ENCODE measurements at places on chromosomes 6 and 20.

GRCh38 chr6:115362234-115362633, 698.5 kb downstream of the FRK start:
- DNase-seq: no peak

GRCh38 chr20:63130658-63131577, 85.0 kb downstream of the YTHDF1 start:
- DNase-seq: no peak

- DNase-seq: no peak
These were observed 253.7 kb upstream of the SUPT3H start for GRCh38 chr6:45631396-45631795.

GRCh38 chr20:32040142-32040953, 11.7 kb upstream of the HCK start:
- DNase-seq: no peak

GRCh38 chr20:20327746-20328145, 40.2 kb upstream of the INSM1 start:
- DNase-seq: no peak

DNA sequence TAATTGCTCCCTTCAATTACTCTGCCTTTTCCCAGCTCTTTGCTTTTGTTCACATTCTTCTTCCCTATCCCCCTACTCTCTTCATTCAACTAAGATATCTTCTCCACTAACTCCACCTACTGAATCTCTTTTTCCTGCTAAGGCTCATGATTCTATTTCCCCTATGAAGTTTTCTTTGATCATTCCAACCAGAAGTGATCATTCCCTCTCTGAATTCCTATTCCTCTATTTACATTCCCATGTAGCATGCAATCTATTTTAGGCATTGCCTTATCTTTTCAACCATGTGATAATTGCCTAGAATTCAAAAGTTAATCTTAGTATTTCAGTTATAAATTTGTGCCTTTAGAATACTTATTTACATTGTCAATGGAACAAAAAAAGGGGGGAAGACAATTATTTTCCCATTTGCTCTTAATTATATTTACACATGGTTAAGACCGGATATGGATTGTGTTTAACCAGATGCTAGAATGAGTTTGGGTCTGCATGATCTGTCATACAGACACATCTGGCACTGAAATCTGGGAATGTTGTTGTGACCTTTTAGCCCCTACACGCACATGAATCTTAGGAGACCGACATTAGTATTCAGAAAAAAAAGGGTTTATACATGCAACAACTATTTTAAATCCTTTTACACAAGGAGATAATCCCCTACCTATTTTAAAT, 20.8 kb downstream of the MOXD1 start:
- no peak for DNase-seq

DNA sequence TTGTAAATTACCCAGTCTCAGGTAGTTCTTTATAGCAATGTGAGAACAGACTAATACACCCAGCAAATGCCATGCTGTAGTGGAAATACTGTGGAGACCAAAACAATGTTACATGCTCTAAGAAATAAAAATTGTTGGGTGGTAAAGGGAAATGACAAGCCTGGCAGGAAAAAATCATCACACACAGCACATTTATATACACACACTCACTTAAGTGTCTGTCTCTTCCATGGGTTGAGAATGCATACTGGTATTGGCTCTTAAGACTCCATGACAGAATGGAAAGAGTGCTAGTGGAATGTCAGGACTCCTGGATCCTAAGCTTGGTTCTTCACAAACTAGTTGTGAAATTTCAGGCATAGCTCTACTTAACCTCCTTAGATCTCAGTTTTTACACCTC, 343.0 kb downstream of the CD83 start:
- no peak for DNase-seq

GRCh38 chr20:373171-373890, 7.2 kb upstream of the TRIB3 start:
- DNase-seq: no peak

GRCh38 chr6:139060332-139060731, 31.8 kb downstream of the ABRACL start:
- no peak for DNase-seq

DNA sequence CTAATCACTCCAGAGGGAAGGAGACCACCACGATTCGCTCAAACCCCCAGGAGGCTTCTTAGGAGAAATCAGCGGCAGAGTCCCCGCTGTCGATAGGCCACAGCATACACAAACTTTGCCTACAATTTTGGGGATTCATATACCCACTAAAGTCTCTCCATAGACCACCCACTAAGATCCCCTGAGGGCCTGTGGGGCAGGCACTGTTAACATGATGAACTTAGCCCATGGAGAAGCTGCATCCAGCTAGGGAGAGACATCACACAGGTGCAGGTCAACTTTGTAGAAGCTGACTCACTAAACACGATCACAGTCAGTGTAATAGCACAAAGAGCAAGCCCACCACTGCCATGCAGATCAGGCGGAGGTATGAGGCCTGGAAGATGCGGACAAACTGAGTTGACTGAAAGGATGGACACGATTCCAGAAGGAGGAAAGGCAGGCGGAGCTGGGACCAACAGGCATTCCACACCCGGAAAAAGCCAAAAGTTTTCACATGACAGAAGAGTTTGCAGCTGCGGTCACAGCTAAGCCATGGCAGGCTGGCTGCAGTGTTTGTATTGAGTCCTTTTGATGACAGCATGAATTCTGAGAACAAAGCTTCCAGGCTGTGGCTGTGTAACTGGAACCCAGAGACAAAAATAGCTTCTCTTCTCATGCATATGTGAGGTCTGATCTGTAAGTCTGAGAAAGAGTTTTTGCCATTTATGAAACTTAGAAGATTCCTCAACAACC, 75.7 kb upstream of the QKI start:
- DNase-seq: peak; percentile 64

GRCh38 chr6:27867051-27867944, 44.9 kb downstream of the OR2B2 start:
- no peak for DNase-seq

DNA sequence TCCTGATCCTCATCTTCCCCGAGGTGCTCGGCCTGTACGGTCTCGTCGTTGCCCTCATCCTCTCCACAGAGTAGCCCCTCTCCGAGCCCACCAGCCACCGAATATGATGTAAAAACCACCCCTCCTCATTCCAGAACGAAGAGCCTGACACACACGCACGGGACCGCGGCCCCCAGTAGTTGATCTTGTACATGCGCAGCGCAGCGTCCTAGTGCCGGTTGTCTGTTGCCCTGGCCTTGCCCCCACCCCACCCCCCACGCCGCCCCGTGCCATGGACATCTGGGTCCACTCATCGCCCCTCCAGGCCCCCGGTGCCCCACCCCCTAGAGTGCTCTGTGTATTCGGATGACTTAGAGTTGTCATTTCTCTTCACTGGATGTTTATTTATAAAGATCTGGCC, 5.2 kb upstream of the PRPH2 start:
- no peak for DNase-seq

GRCh38 chr20:56454754-56455153, 13.7 kb upstream of the RTF2 start:
- DNase-seq: no peak

GRCh38 chr20:3067139-3068014, 4.0 kb upstream of the OXT start:
- no peak for DNase-seq

DNA sequence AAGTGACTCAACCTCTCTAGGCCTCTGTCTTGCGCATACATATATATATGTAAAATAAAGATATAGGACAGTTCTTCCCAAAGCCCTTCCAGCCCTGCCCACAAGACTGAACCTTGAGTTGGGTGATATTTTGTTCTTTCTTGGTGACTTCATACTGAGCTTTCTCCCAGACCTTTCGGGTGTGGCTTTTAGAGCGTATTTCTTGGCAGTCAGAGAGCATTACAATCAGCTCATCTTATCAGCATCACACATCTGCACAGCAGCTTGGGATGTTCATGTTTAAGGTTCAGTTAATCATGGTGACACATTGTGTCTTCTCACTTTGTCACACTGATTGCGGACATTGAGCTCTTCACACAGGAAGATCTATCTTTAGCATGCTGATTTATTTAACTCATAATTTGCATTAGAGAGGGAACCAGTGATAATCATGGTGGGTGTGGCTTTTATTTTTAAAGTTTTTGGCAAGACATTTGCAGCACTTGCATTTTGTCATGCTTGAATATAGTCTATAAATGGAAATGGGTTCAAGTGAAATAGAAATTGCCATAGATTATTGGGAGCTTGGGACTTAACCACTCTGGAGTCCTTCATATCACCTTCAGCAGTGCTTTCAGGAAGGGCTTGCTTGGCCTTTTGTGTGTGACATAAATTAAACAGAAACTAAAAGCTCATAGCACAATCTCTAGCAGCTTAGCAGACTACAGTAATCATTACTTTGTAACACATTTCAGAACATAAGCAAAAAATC, 8.3 kb downstream of the KIF3B start:
- DNase-seq: no peak

GRCh38 chr20:13221673-13222318, 722 bp downstream of the ISM1 start:
- DNase-seq: no peak

DNA sequence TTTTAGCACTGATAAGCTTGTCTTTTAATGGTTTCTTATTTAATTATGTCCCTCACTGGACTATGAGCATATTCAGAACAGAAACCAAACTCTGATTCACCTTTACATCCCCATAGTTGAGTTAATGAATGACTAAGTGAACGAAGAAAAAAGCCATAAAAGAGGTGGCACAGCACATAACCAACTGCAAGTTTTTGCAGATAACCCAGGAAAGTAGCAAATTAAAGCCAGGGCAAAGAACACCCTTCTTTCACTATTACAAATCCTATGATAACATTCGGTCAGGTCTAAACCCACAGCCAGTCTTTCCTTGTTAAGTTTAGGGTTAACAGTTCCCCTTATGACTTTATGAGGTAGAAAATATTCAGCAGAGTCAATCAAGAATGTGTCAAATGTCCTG, 102.7 kb downstream of the RIN2 start:
- DNase-seq: no peak

GRCh38 chr20:20747298-20747697, 34.9 kb upstream of the RALGAPA2 start:
- DNase-seq: no peak

DNA sequence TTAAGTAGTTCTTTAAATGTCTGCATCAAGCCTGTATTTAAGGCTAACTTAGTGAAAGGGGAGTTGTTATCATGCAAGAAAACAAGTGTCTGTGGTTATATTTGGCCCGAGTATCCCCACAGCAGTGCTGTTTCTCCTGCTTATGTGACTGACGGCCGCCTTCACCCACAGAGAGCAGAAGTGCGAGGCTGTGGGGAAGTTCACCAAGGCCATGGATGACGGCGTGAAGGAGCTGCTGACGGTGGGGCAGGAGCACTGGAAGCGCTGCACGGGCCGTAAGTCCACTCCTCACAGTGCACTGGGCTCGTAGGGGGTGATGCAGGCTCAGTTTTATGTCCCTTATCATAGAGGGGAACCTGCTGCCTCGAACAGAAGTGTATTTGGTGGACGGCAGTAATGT, 53.2 kb upstream of the SYNJ2 start:
- DNase-seq: no peak

DNA sequence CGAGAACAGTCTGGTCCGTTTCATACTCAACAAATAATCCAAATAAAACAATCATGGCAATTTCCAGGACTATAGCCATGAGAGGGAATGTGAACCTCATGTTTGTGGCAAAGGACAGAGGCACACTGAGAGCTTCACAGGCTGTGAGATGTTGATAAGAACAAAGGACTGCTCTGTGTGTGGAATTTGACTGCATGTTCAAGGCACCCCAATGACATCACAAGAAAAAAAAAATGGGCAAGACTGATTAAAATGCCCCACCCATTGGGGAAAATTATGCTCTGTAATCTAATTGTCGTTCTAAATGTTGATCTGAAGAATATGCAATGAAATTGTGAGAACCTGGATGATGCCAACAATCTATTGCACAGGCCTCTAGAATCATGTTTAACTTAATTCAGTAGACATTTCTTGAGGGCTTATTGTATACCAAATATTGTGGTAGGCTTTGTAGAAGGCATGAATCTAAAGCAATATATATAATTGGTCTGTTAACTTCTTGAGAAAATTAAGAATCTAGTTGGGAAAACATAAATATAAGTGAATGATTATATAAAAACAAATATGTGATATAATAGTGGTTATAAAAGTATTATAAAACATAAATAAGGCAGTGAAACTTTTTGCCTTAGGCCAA, at the start of gene RHAG:
Gene RHAG, minus strand, starts transcription at position 127 of the 637 bp plus-strand sequence. Its CDS starts 27 bp downstream, at position 100.
- DNase-seq: no peak

GRCh38 chr20:37833221-37833896, 69.6 kb upstream of the VSTM2L start:
- DNase-seq: no peak

DNA sequence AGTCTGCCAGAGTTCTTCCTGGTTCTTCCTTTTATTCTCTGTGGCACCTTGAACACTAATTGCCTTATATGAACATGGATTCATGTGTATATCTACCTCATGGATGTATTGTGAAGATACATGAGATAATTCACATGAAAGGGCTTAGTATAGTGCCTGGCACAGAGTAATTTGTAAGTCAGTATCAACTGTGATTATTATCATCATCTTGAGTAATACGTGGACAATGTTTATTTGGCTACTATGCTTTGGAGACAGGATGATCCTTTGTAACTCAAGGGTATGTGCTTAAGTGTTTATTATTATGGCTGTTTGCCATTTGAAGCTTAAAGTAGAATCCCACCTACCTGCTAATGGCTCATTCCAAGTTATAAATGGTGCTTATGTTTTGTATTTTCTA, 16.0 kb downstream of the DOP1A start:
- no peak for DNase-seq

- no peak for DNase-seq
These were observed 83.0 kb upstream of the GATA5 start for GRCh38 chr20:62558779-62559178.

DNA sequence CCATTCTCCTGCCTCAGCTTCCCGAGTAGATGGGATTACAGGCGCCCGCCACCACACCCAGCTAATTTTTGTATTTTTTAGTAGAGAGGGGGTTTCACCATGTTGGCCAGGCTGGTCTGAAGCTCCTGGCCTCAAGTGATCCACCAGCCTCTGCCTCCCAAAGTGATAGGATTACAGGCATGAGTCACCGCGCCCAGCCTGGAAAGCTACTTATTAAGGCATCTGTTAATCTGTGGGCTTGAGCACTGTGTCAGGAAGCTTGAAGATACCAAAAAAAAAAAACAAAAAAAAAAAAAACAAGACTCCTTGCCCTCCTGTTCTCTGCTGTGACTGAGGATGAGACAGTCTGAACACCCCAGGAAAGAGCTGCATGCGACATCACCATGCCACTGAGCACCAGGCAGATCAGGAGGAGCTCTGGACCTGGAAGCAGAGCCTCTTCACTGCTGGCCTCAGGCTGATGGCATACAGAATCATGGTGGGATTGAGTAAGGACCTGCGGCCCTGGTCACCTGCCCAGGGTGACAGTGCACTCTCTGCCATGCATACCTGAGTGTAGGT, 166.5 kb upstream of the SNX9 start:
- no peak for DNase-seq

DNA sequence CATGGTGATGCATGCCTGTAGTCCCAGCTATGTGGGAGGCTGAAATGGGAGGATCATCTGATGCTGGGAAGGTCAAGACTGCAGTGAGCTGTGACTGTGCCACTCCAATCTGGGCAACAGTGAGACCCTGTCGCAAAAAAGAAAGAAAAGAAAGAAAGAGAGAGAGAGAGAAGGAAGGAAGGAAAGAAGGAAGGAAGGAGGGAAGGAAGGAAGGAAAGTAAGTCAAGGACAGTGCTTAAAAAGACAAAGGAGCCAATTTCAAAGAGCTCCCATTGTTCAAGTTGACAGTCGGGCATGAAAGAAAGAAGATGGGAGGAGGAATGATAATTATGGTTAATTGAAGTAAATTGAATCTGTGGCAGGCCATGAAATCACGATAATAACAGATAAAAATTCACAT, 16.2 kb downstream of the C6orf15 start:
- no peak for DNase-seq

- DNase-seq: no peak
These were observed 5.4 kb downstream of the DNMT3B start for GRCh38 chr20:32767418-32768198.

All from brain pericyte (primary cell).